HCT116 (cell line): ENCODE measurements at places on chromosomes 6 and 20. TPM values are rescaled to one million over a fixed set of nuclear protein-coding genes. Genes with fewer than 3 reads are reported as not detected.

Gene EYA2
- total RNA-seq = not detected

Gene SLC52A3
- total RNA-seq = 10.2 TPM

Gene ARMC2
- 3.6 TPM for total RNA-seq

Gene VGLL2
- total RNA-seq = not detected

Gene TMEM217
- total RNA-seq = 0.98 TPM

- H3K4me1 ChIP-seq = peaks cover 15% of the 10 kb centered on the region
- peak overlapping the region; percentile 55 for H3K4me3 ChIP-seq
- no peaks in the 10 kb centered on the region for H3K27me3 ChIP-seq
- H3K36me3 ChIP-seq = no peaks in the 10 kb centered on the region
- H3K27ac ChIP-seq = peak overlapping the region; percentile 72
Observed at GRCh38 chr6:143536461-143536865, 24.9 kb upstream of the FUCA2 start.

- DNase-seq = no peak
- no peak overlapping the region for H3K27ac ChIP-seq
- H3K36me3 ChIP-seq = no peaks in the 10 kb centered on the region
- peaks cover 50% of the 10 kb centered on the region for H3K4me1 ChIP-seq
- peaks cover 22% of the 10 kb centered on the region for H3K27me3 ChIP-seq
- no peak overlapping the region for H3K4me3 ChIP-seq
Observed at GRCh38 chr20:58016779-58017178, 211.7 kb downstream of the ANKRD60 start.
